ENCODE measurements at places on chromosomes 16 and 17. TPM values are rescaled to one million over a fixed set of nuclear protein-coding genes. Genes with fewer than 3 reads are reported as not detected.

Gene CCDC154
- not detected for total RNA-seq

Gene ADGRG3
- not detected for total RNA-seq

Gene HAS3
- 5.9 TPM for total RNA-seq

Gene ITGB3
- not detected for total RNA-seq

Gene C16orf96
- 0.43 TPM for total RNA-seq

Gene MPP3
- 17.4 TPM for total RNA-seq

Gene DNAI2
- total RNA-seq, result not detected
